ENCODE measurements at places on chromosomes 1 and 21.

DNA sequence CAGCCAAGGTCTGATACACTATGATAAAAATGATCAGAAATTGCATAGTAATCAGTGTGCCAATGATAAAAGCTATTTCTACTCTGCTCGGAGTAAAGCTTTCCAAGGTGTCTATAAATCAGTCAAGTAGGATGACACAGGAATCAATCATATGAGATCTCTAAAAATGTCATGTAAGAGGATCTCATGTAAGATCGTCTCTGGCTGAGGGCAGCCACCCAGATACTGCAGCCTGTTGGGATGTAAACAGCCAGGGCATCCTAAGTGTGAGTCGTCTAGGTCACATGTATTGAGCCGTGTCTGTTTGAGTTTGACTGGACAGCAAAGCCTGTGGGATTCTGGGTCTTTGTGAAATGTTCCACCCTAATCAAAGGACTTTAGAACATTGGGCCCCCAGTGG, 2.8 kb upstream of the TEX35 start:
- no peak for DNase-seq

- no peak for DNase-seq
These were observed 5.2 kb downstream of the APP start for GRCh38 chr21:26165331-26165730.

- peak; percentile 78 for DNase-seq
These were observed at the start of gene FNBP1L for GRCh38 chr1:93447481-93448291. TSS of gene FNBP1L (plus strand) at chr1:93448118. CDS start at chr1:93448282, 164 bp downstream.

DNA sequence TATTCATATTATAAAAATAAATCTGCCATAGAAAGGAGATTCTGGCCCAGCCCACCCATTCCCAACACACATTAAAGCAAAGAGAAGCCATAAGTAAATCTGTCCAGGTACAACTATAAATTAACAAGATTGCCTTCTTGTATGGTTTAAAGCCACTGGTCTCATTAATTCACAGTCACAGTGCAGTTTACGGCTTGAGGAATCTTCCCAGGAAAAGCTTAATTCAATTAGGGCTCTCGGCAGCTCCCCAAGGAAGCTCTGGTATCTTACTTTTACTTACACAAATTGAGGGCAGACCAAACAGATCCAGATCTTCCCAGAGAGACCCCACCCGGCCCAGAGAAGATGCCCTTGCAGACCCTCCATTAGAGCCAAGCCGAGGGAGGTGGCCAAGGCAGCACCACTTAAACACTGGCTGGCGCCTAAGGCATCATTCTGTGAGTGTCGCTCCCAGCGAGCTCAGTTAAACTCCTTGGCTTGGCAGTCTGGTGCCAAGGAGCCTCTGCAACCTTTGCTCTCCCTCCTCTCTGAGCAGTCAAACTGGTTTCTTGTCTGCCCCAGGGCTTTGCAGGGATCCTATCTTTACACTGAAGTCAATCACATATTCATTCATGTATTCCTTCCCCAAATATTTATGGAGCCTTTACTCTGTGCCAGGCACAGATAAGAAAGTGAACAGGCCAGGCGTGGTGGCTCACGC, 10.7 kb downstream of the SLC9A1 start:
- no peak for DNase-seq

DNA sequence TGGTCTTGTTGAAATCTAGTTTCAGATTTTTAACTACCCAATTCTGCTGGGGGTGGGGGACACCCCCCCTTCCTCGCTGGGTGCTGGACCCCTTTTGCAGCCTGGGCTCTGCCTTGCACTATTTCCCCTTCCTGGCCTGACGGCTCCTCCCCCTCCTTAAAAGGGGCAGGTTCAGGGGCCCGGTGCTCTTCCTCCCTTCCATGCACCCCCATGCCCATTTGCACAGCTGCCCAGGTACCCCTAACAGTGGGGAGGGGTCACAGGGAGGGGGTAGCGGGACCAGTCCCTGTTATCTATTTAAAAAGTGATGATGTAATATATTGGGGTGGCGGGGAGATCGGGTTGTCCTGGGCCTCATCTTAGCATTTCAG, 15.3 kb downstream of the ZBTB7B start:
- DNase-seq: peak; percentile 24

DNA sequence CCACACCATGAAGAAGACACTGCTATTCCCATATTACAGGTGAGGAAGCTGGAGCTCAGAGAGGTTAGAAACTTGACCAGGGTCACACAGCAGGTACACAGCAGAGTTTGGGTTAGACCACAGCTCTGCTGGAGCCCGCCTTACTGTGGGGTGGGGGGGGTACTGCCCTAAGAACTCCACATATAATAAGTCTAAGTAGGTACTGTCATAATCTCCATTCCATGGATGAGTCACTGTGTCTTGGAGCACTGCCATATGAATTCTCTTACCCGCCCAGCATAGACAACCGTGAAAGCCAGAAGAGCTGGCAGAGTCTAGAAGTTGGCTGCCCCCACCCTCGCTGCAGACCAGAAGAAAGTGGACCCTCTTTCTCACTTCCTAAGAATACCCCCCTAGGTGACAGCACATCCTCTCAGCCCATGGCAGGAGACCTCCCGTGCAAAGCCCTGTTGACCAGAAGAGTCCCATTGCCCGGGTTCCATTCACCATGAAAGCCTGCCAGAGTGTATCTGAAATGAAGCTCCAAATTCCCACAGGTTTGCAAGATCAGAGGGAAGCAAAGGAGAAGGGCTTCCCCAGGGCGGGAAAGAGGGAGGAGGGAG, 5.2 kb upstream of the PLA2G2D start:
- peak; percentile 11 for DNase-seq

DNA sequence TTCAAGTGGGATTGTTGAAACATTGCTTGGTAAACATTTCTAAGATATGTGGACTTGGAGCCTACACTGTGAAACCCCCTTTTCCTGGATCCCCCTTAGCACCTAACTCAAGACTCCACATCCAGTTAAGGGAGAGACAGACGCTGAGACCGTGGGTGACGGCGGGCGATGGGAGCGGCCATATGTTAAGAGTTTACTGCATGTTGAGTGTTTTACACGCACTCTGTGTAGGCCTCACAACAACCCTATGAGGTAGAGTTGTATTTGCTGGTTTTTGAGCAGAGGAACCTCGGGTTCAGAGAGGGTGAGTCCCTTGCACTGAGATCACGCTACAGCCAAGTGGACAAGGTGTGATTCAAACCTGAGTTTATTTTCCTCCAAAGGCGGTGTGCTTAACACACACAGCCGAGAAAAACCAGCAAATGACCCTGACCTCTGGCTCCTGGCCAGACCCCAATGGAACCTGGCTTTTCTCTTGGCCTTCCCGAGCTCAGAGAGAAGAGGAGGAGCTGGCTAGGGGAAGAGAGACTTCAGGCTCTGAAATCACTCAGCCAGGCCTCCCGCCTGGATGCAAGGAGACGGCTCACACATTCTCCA, 46.9 kb upstream of the GOLT1A start:
- DNase-seq: no peak

GRCh38 chr1:162391790-162392563, 10.4 kb downstream of the C1orf226 start:
- peak; percentile 29 for DNase-seq

DNA sequence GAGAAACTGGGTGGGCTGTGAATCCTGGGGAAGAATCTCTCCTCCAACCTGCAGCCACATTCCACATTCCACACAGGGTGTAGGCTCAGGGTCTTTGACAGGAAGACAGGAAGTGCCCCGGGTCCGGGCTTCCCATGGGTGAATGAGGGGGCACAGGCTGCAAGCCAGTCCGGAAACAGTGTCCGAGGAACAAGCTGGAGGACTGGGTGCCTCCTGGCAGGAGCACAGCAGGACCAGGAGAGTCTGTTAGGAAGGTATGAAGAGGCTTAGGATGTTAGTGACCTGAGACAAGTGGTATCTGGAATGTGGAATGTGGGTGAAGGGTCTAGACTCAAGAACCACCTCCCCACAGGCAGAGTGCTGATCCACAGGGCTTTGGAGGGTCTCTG, 121.0 kb upstream of the CD34 start:
- no peak for DNase-seq

Data from stimulated activated CD4-positive, alpha-beta T cell treated with anti-CD3 and anti-CD28 coated beads, Interleukin-15, amount 100 ng/mL, for 24 hours (primary cell).